ENCODE measurements at places on chromosomes 5 and 9.

GRCh38 chr5:172282272-172283019, 1.1 kb downstream of the UBTD2 start:
- DNase-seq = no peak

DNA sequence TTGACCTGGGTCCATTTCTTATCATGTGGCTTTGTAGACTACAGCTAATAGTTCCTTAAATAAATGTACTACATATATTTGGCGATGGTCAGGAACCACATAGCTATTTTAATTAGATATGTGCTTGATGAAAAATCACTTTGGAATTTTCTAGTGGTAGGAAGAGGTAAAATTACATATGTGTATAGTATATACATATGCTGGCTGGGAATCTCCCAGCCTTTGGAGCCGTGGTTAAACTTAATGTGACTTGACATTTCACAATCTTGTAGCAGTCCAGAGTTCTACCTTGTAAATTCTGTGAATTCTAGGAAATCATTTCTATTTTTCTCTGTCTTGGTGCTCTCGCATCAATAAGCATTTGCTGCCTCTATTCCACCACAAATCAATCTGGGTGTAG, 565.0 kb downstream of the DMRTA1 start:
- DNase-seq = no peak

- no peak for DNase-seq
These were observed 132.1 kb downstream of the AP3B1 start for GRCh38 chr5:78162253-78162862.

DNA sequence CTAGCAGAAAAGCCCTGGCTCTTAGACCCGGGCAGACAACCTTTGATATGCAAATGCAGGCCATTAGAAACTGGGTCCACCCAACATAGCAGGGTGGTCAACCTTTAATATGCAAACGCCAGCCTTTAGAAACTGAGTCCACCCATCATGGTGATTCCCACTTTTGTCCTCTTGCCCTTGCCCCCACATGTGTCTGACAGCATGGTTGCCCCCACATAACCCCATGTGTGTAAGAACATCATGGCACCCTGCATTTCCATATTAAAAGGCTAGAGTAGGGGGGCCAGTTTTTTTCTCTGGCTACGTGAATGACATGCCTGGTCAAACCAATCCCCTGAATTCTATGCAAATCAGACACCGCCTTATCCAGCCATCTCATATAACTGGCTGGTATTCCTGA, 273.2 kb upstream of the PRDM9 start:
- DNase-seq = no peak

GRCh38 chr5:173089581-173089980, 33.4 kb downstream of the CREBRF start:
- no peak for DNase-seq

- DNase-seq = no peak
These were observed 33.9 kb downstream of the TAS2R1 start for GRCh38 chr5:9596171-9596780.

GRCh38 chr5:172178991-172179989, 8.7 kb downstream of the STK10 start:
- DNase-seq = no peak

GRCh38 chr9:135797507-135798262, 95.7 kb downstream of the KCNT1 start:
- no peak for DNase-seq

DNA sequence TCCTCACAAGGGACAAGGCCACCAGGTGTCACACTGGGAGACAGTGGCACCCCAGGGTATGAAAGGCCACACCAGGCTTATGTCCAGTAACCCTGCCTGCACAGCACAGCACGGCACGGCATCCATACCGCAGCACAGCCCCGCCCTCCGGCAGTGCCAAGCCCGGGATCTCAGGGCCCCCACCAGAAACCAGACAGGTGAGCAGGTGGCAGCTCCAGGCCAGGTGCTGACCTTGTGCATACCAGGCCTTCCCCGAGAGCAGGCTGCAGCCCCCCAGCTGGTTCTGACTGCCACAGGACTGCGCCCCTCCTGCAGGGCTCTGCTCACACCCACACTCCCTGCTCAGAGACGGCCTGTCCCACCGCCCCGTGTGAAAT, 56.5 kb downstream of the ADAMTS2 start:
- no peak for DNase-seq

GRCh38 chr5:163205645-163206044, 231.8 kb upstream of the CCNG1 start:
- no peak for DNase-seq
